Dermis lymphatic vessel endothelial cell (primary cell): ENCODE measurements at places on chromosomes 12 and 14. TPM values are rescaled to one million over a fixed set of nuclear protein-coding genes. Genes with fewer than 3 reads are reported as not detected.

FICD gene
- total RNA-seq: 4.9 and 5.7 TPM in 2 replicates

DTD2 gene
- total RNA-seq: 19.3 and 29.0 TPM in 2 replicates

RPL10L gene
- not detected in 2 replicates for total RNA-seq

ADAMTS20 gene
- total RNA-seq: not detected in 2 replicates

TMEM132C gene
- total RNA-seq: under 0.01 TPM in 2 replicates

PGF gene
- total RNA-seq: 5.7 and 8.6 TPM in 2 replicates

KRT82 gene
- total RNA-seq: not detected in 2 replicates

COL2A1 gene
- not detected in 2 replicates for total RNA-seq

SLC17A8 gene
- under 0.01 TPM in 1 of 2 replicates, not detected in the other for total RNA-seq

PRB2 gene
- not detected in 2 replicates for total RNA-seq

MYF6 gene
- total RNA-seq: not detected in 2 replicates

DIO2 gene
- total RNA-seq: under 0.01 and 0.09 TPM in 2 replicates

DIP2B gene
- 25.4 and 33.8 TPM in 2 replicates for total RNA-seq

MYH7 gene
- total RNA-seq: not detected in 2 replicates

KRT78 gene
- total RNA-seq: not detected in 2 replicates

WNT1 gene
- total RNA-seq: not detected in 2 replicates

ART4 gene
- 54.1 and 80.9 TPM in 2 replicates for total RNA-seq

SAMD4A gene
- total RNA-seq: 12.9 and 44.9 TPM in 2 replicates

RFLNA gene
- total RNA-seq: under 0.01 TPM in 1 of 2 replicates, not detected in the other

ZDHHC22 gene
- total RNA-seq: under 0.01 TPM in 1 of 2 replicates, not detected in the other

NFE2 gene
- total RNA-seq: not detected in 2 replicates

GPR135 gene
- 0.65 and 0.69 TPM in 2 replicates for total RNA-seq

FLVCR2 gene
- 1.2 and 1.5 TPM in 2 replicates for total RNA-seq

PIWIL1 gene
- total RNA-seq: not detected in 2 replicates
